ENCODE measurements at places on chromosomes 2 and 18.

GRCh38 chr2:54166121-54166773 is 50.8 kb downstream of the ACYP2 start:
- no peak for DNase-seq

- DNase-seq, result no peak
These were observed 43.0 kb upstream of the COL5A2 start for GRCh38 chr2:189222468-189223105.

- DNase-seq, result no peak
These were observed 17.8 kb upstream of the TCF4 start for GRCh38 chr18:55605733-55606338.

DNA sequence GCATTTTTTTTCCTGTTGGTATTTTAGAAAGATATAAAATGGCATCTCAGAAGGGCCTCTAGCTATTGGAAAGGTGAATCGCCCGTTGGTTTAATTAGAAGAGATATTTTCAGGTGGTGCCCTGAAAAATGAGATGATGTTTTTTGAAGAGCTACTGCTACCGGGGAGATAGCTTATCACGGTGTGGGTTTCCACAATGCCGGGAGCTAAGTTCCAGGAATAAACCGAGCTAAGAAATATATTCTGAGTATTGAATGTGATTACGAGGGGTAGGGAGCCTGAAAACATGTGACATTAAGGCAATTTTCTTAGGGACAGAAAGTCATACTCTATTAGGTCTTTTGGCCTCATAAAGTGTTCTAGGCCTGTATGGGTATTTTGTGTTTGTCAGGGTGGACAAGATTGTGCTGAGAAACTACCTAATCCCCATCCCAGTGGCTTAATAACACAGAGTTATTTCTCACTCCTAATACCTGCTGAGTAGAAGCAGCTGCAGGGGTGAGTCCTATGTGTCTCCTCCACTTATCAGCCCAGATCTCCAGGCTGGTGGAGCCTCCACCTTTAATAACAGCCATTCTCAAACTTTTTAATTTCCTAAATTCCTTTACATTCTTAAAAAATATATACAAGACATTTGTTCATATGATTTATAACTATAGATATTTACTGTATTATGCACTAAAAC is 150.2 kb downstream of the LRRTM1 start:
- no peak for DNase-seq

DNA sequence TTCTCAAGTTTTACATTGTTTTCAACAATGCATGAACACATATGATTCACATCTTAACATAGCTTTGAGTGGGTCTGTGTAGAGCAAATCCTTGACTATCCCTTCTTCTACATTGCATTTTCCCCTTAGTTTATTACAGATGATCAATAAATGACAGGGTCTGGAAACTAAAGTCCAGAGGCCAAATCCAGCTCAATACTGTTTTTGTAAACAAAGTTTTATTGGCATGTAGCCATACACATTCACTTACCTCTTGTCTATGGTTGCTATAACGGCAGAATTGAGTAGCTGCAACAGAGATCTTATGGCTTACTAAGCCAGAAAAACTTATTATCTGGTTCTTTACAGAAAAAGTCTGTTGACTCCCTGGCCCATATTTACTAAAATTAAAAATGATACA is 12.8 kb downstream of the FANCL start:
- DNase-seq, result no peak

DNA sequence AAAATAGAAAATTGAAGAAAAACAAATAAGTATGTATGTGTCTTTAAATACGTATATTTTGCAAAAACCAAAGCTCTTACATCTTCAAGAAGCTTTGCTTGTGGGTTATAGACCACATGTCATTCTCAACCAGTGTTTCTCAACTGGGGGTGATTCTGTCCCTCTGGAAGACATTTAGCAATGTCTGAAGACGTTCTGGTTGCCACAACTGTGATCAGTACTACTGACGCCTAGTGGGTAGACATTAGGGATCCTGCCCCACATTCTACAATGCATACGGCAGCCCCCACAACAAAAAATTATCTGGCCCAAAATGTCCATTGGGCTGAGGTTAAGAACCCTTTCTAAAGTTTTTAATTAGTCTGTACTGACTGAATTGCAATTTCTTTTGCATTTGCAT is 48.4 kb downstream of the UNC50 start:
- DNase-seq, result no peak

DNA sequence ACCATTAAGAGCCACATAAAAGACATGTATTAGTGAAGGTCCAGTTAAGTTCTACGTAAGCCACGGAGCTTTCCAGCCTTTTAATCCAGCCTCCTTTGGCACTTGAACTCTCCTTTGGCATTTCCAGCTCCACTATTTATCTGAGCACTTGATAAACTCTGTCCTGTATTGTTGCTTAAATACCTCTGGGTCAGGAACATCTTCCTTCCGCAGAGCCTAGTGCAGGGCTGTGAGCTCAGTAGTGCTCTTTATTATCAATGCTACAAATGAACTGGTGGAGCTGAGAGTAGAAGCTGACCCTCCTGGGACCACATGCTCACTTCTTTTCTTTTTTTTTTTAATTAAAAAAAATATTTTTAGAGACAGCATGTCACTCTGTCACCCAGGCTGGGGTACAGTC is 4.9 kb downstream of the STPG4 start:
- no peak for DNase-seq

DNA sequence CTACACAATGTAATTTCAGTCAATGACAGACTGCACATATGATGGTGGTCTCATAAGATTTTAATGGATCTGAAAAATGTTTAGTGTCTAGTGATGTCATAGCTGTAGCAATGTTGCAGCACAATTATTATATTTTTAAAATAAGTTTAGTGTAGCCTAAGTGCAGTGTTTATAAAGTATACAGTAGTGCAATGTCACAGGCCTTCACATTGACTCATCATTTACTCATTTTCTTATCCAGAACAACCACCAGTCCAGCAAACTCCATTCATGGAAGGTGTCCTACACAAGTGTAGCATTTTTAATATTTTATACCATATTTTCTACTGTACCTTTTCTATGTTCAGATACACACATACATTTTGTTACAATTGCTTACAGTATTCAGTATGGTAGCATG is 663.1 kb downstream of the ERBB4 start:
- DNase-seq, result no peak

GRCh38 chr2:157305723-157306110 is 19.9 kb downstream of the ERMN start:
- DNase-seq, result no peak

- DNase-seq, result peak; percentile 83
These were observed 725 bp upstream of the ANKRD53 start for GRCh38 chr2:70977605-70978205.

DNA sequence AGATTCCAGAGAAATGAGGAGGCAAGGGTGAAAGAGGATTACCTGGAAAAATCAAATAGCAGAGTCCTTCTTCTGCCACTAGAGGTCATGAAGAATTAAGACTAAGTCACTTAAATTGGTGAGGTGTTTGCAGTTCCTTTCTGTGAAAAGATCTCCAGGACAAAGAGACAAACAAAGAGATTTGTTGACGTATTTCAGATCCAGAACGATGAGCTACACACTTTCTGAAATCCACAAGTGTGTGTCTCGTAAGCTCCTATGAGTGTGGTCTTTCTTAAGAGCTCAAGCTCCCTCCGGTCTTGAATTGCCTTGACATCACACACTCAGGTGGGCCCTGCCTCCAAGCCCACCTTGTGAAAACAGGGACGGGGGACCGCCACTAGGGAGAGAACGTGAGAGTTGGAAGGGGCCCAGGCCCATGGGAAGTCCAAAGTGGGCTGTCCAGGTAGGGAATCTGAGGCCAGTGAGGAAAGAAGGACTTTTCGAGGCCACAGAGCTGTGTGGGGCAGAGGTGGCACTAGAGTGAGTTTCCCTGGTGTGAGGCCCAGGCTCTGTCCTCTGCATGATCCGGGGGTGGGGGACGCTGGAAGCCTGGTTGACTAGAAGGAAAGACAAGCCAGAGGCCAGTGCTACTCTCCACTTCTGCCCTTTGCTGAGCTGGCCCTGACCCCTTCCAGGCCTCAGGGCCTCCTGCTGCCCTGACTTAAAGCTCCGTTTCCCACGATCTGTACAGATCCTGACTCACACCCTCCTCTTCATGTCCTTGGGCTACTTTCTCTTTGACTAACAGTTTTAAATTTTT is 168.1 kb upstream of the NCK2 start:
- DNase-seq, result no peak

GRCh38 chr2:17470855-17471641 is 47.2 kb downstream of the RAD51AP2 start:
- DNase-seq, result no peak
